Ovary (tissue), 10 donors: ENCODE measurements at places on chromosomes 12 and 14. TPM values are rescaled to one million over a fixed set of nuclear protein-coding genes. Genes with fewer than 3 reads are reported as not detected.

The TSPAN19 gene
- total RNA-seq: not detected

The PAPLN gene
- total RNA-seq: 4.6 TPM

The KLRK1 gene
- 0.12 TPM for total RNA-seq

The CATSPERB gene
- 0.36 TPM for total RNA-seq

The CLEC12A gene
- 1.8 TPM for total RNA-seq

The GALNT4 gene
- 12.5 TPM for total RNA-seq

The ADAM21 gene
- total RNA-seq: 0.20 TPM

The SLC25A21 gene
- not detected for total RNA-seq

The SLC6A15 gene
- 0.20 TPM for total RNA-seq

The TSHR gene
- total RNA-seq: not detected

The GPR68 gene
- total RNA-seq: 0.33 TPM

The KRT8 gene
- 47.2 TPM for total RNA-seq

The RNASE9 gene
- not detected for total RNA-seq

The ANKRD33 gene
- not detected for total RNA-seq

The CACNA2D4 gene
- total RNA-seq: 3.2 TPM

The ULK1 gene
- total RNA-seq: 64.7 TPM

The ZBTB39 gene
- total RNA-seq: 3.3 TPM

The AQP2 gene
- not detected for total RNA-seq

The CACNA1C gene
- 3.7 TPM for total RNA-seq

The KRT73 gene
- total RNA-seq: not detected

The KRT75 gene
- total RNA-seq: 0.08 TPM

The KIF21A gene
- total RNA-seq: 5.4 TPM

The RASAL1 gene
- not detected for total RNA-seq

The CPNE6 gene
- total RNA-seq: 0.71 TPM

The RD3L gene
- not detected for total RNA-seq

The C12orf56 gene
- not detected for total RNA-seq

The FOXG1 gene
- 0.12 TPM for total RNA-seq

The PTPRQ gene
- total RNA-seq: 0.23 TPM

The HOXC12 gene
- total RNA-seq: not detected
